ENCODE measurements at places on chromosomes 11 and 22. TPM values are rescaled to one million over a fixed set of nuclear protein-coding genes. Genes with fewer than 3 reads are reported as not detected.

DNA sequence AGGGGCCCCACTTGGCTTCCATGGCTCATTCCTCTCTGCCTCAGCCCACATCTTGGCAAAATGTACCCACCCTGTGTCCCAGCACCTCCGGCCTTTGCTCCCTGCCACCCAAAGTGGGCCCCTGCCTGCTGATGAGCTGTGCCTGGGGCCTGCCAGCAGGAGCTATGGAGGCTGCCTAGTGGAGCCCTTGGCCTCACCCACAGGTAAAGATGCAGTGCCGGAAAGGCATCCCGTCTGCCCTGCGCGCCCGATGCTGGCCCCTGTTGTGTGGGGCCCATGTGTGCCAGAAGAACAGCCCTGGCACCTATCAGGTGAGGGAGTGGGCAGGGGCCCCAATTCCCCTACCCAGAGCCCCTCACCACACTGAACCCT, 1.3 kb downstream of the TBC1D10C start:
- H3K4me3 ChIP-seq: peak overlapping the region; percentile 98
- DNase-seq: peak; percentile 44
- peak overlapping the region; percentile 87 for H3K27ac ChIP-seq
- peaks cover 76% of the 10 kb centered on the region for H3K4me1 ChIP-seq
- no peaks in the 10 kb centered on the region for H3K27me3 ChIP-seq
- no peaks in the 10 kb centered on the region for H3K36me3 ChIP-seq

Gene OR51B5
- total RNA-seq: not detected

DNA sequence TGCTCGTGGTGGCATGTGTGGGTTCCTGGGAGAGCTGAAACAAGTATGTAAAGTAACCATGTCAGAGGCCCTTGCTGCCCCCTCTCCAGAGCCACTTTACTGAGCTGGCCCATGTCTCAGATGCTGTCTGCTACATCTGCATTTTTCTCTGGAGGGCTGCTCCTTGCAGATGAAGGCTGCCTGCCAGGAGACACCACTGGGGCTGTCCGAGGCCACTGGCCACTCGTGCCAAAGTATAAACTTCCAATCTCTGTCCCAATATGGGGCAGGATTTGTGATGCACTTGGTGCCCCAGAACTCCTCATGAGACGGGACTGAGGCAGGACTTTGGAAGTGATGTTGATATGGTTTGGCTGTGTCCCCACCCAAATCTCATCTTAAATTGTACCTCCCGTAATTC, 478.4 kb upstream of the B3GAT1 start:
- H3K27me3 ChIP-seq: no peaks in the 10 kb centered on the region
- H3K36me3 ChIP-seq: no peaks in the 10 kb centered on the region
- DNase-seq: no peak
- no peak overlapping the region for H3K4me3 ChIP-seq
- no peak overlapping the region for H3K27ac ChIP-seq

Gene ADM2
- total RNA-seq: 4.3 TPM

Gene HIC2
- total RNA-seq: 11.4 TPM

Gene OR52I2
- total RNA-seq: not detected

Gene HBG2
- not detected for total RNA-seq

GRCh38 chr11:102926517-102926916, 29.0 kb downstream of the MMP13 start:
- H3K36me3 ChIP-seq: no peaks in the 10 kb centered on the region
- H3K4me1 ChIP-seq: no peaks in the 10 kb centered on the region
- no peak overlapping the region for H3K4me3 ChIP-seq
- no peaks in the 10 kb centered on the region for H3K27me3 ChIP-seq
- H3K27ac ChIP-seq: no peak overlapping the region

- no peaks in the 10 kb centered on the region for H3K27me3 ChIP-seq
- H3K36me3 ChIP-seq: no peaks in the 10 kb centered on the region
- no peak overlapping the region for H3K4me3 ChIP-seq
- H3K4me1 ChIP-seq: no peaks in the 10 kb centered on the region
Observed at GRCh38 chr11:20055312-20055711, 105.0 kb downstream of the DBX1 start.

Gene UBE4A
- 54.5 TPM for total RNA-seq

GRCh38 chr11:128924104-128924503, 18.6 kb downstream of the TP53AIP1 start:
- no peaks in the 10 kb centered on the region for H3K4me1 ChIP-seq
- no peak overlapping the region for H3K4me3 ChIP-seq
- H3K27ac ChIP-seq: no peak overlapping the region
- H3K27me3 ChIP-seq: no peaks in the 10 kb centered on the region
- H3K36me3 ChIP-seq: no peaks in the 10 kb centered on the region

GRCh38 chr11:66593303-66593635, 284 bp downstream of the CCS start:
- peaks cover 9% of the 10 kb centered on the region for H3K4me1 ChIP-seq
- H3K27ac ChIP-seq: peak overlapping the region; percentile 94
- peak overlapping the region; percentile 98 for H3K4me3 ChIP-seq
- H3K36me3 ChIP-seq: peaks cover 3% of the 10 kb centered on the region
- H3K27me3 ChIP-seq: no peaks in the 10 kb centered on the region

GRCh38 chr11:83054904-83055380, 16.8 kb downstream of the RAB30 start:
- DNase-seq: no peak
- H3K4me1 ChIP-seq: peaks cover 7% of the 10 kb centered on the region
- no peak overlapping the region for H3K27ac ChIP-seq
- H3K27me3 ChIP-seq: no peaks in the 10 kb centered on the region

- peaks cover 4% of the 10 kb centered on the region for H3K36me3 ChIP-seq
- peak; percentile 41 for DNase-seq
- H3K4me3 ChIP-seq: no peak overlapping the region
- no peaks in the 10 kb centered on the region for H3K4me1 ChIP-seq
Observed at GRCh38 chr22:41517172-41518047, 26.9 kb downstream of the POLR3H start.

Gene SHISA8
- total RNA-seq: 0.34 TPM

GRCh38 chr22:36220451-36220921, 18.8 kb downstream of the APOL2 start:
- H3K4me3 ChIP-seq: no peak overlapping the region
- H3K4me1 ChIP-seq: no peaks in the 10 kb centered on the region
- H3K27ac ChIP-seq: no peak overlapping the region

DNA sequence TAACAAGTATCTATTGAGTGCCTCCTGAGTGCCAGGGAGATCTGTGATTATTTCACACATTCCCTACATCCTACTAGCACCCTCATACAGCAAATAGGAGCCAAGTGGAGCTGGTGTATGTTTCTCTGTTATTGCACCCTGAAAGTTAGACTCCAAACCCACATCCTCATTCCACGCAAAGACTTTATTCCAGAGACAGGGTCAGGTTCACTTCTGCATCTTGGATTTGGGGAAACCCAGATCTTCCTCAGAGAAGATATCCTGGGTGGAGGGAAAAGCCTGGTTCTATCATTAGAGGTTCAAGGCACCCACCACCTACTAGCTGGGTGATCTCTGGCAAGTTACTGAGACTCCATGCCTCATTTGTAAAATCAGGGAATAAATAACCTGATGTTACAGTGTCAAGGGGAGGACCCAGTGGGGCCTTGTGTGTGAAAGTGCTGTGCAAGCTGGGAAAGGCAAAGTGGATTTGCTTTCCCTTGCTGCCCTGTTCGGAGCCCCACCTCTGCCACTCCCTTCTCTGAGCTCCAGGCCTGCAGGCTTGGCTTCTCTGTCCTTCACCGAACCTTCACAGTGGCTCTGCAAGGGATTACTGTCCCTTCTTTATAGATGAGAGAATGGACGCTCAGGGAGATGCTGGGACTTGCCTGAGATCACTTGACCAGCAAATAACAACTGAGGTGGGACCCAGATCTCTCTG, 991 bp upstream of the SLCO2B1 start:
- H3K27me3 ChIP-seq: no peaks in the 10 kb centered on the region
- no peak overlapping the region for H3K27ac ChIP-seq
- no peak overlapping the region for H3K4me3 ChIP-seq
- H3K4me1 ChIP-seq: no peaks in the 10 kb centered on the region
- no peak for DNase-seq

DNA sequence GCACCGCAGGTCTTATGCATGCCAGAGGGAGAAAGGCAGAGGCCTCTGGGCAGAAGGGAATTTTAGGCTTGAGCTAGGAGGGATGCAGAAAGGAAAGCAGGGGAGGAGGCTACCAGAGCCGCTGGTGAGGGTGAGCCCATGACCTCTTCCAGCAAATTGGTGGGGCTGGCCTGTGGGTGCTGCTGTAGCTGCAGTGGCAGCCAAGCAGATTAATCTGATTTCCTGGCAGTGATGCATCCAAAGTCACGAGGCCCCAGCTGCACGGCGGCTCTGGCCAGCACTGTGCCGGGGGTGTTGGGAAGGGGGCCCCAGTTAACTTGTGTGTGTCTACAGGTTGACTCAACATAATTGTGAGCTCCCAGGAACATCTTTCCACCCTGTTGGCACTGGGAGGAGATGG, 41.4 kb upstream of the B3GAT1 start:
- no peak for DNase-seq
- no peaks in the 10 kb centered on the region for H3K36me3 ChIP-seq
- H3K4me3 ChIP-seq: no peak overlapping the region
- no peak overlapping the region for H3K27ac ChIP-seq
- H3K4me1 ChIP-seq: no peaks in the 10 kb centered on the region

DNA sequence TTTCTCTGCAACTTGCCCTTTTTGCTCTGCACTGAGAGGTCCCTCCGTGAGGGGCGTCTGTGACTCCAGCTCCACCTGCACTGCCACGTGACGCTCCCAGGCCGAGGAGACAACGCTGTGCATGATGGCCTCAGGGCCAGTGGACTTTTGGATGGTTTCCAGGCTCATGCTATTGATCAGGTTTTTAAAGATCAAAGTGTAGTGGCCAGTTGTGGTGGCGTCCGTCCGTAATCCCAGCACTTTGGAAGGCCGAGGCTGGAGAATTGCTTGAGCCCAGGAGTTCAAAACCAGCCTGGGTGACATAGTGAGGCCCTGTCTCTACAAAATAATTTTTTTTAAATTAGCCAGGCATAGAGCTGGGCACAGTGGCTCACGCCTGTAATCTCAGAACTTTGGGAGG, 16.1 kb downstream of the RPL3 start:
- no peaks in the 10 kb centered on the region for H3K27me3 ChIP-seq
- H3K4me1 ChIP-seq: no peaks in the 10 kb centered on the region
- no peaks in the 10 kb centered on the region for H3K36me3 ChIP-seq
- DNase-seq: no peak
- no peak overlapping the region for H3K27ac ChIP-seq

Gene PLAAT5
- total RNA-seq: not detected

Gene FGF3
- not detected for total RNA-seq

Gene OR6T1
- total RNA-seq: not detected

- no peak for DNase-seq
- H3K27me3 ChIP-seq: no peaks in the 10 kb centered on the region
- no peaks in the 10 kb centered on the region for H3K36me3 ChIP-seq
- no peak overlapping the region for H3K4me3 ChIP-seq
Observed at GRCh38 chr11:92875473-92875872, 94.0 kb upstream of the MTNR1B start.

- H3K27ac ChIP-seq: no peak overlapping the region
- H3K36me3 ChIP-seq: no peaks in the 10 kb centered on the region
- no peaks in the 10 kb centered on the region for H3K27me3 ChIP-seq
- DNase-seq: no peak
Observed at GRCh38 chr11:83979593-83979992, 693.4 kb upstream of the CCDC90B start.

Gene PKDREJ
- total RNA-seq: not detected

DNA sequence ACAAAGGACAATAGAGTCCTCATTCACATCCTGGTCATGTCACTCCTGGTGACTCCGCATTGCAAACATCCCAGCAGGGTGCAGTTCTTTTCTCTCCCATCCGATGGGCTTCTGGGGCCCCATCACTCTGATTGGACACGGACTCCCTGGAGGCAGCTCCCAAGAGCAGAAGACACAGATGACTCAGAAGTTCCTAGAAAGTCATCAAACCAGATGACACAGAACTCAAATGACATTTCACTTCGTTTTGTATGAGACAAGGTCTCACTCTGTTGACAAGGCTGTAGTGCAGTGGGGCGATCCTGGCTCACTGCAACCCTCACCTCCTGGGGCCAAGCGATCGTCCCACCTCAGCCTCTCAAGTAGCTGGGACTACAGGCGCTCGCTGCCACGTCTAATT, 33.2 kb downstream of the ZNF195 start:
- no peak for DNase-seq
- H3K4me1 ChIP-seq: no peaks in the 10 kb centered on the region
- H3K27me3 ChIP-seq: no peaks in the 10 kb centered on the region
- no peak overlapping the region for H3K4me3 ChIP-seq
- H3K36me3 ChIP-seq: no peaks in the 10 kb centered on the region
- H3K27ac ChIP-seq: no peak overlapping the region

Gene TRIM29
- total RNA-seq: not detected

Gene DLAT
- total RNA-seq: 30.3 TPM

Gene VPREB3
- not detected for total RNA-seq

DNA sequence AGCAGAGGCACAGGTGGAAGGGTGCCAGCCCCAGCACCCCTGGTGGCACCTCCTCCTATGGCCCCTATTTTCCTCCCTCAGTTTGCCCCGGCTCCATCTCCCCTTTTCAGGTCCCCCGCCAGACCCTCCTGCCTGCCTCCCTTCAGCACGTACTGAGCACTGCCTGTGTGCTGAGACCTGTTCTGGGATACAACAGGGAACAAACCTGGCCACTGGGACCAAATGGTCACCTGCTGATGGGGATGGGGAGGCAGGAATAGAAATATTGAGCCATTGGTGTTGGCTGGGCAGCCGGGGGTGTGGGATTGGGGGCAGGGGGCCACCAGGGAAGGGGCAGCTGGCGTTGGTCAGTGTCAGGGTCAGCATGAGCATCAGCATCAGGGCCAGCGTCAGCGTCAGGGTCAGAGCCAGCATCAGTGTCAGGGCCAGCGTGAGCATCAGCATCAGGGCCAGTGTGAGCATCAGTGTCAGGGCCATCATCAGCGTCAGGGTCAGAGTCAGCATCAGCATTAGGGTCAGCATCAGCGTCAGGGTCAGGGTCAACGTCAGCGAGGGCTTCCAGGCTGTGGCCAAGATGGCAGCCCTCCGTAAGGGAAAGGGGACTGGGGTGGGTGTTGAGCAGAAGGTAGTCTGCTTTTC, 7.5 kb downstream of the ZNF74 start:
- no peaks in the 10 kb centered on the region for H3K27me3 ChIP-seq
- H3K4me1 ChIP-seq: no peaks in the 10 kb centered on the region
- H3K36me3 ChIP-seq: peaks cover 4% of the 10 kb centered on the region
- no peak overlapping the region for H3K27ac ChIP-seq

- DNase-seq: no peak
- no peaks in the 10 kb centered on the region for H3K4me1 ChIP-seq
- no peak overlapping the region for H3K27ac ChIP-seq
- H3K36me3 ChIP-seq: no peaks in the 10 kb centered on the region
- no peaks in the 10 kb centered on the region for H3K27me3 ChIP-seq
- no peak overlapping the region for H3K4me3 ChIP-seq
Observed at GRCh38 chr11:32472226-32472625, 36.9 kb upstream of the WT1 start.

Gene ACTN3
- 0.32 TPM for total RNA-seq

- DNase-seq: no peak
- no peaks in the 10 kb centered on the region for H3K4me1 ChIP-seq
- H3K27me3 ChIP-seq: no peaks in the 10 kb centered on the region
- H3K27ac ChIP-seq: no peak overlapping the region
Observed at GRCh38 chr11:127252321-127252720, 251.8 kb upstream of the KIRREL3 start.

Gene NAA40
- 24.8 TPM for total RNA-seq

Gene C11orf87
- not detected for total RNA-seq

GRCh38 chr11:9566561-9567063, 6.9 kb upstream of the WEE1 start:
- no peak overlapping the region for H3K27ac ChIP-seq
- no peak overlapping the region for H3K4me3 ChIP-seq
- peaks cover 8% of the 10 kb centered on the region for H3K4me1 ChIP-seq
- no peak for DNase-seq
- no peaks in the 10 kb centered on the region for H3K36me3 ChIP-seq

Gene PRG3
- not detected for total RNA-seq
